ENCODE measurements at places on chromosomes 12 and 14. TPM values are rescaled to one million over a fixed set of nuclear protein-coding genes. Genes with fewer than 3 reads are reported as not detected.
A peak's percentile ranks its signal among the peaks of the same experiment; 100 is the strongest.

DNA sequence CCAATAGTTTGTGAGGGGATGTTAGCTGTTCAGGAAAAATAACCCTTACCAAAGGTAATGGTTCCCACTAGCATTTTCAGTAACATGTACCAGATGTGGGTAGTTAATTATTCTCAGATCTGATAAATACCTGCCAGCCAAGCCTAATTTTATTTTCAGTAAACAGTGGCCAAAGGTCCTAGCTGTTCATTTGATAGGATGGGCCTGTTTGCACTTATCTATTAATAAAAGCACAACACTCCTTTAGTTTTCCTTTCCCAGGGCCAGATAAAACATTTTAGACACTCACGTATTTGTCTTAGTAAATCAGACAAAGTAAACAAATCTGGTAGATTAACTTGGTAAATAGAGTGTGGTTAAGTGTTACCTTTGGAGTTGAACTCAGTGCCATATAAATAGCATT lies 345.1 kb downstream of the RAD51B start:
- DNase-seq, result no peak

PAWR gene
- total RNA-seq, result 78.5 TPM

GRCh38 chr12:49091056-49091835 lies 3.4 kb downstream of the DHH start:
- DNase-seq, result peak; percentile 55

PARPBP gene
- total RNA-seq, result 6.5 TPM

GRCh38 chr12:63955831-63956666 lies 111.5 kb downstream of the SRGAP1 start:
- peak; percentile 59 for DNase-seq

DNA sequence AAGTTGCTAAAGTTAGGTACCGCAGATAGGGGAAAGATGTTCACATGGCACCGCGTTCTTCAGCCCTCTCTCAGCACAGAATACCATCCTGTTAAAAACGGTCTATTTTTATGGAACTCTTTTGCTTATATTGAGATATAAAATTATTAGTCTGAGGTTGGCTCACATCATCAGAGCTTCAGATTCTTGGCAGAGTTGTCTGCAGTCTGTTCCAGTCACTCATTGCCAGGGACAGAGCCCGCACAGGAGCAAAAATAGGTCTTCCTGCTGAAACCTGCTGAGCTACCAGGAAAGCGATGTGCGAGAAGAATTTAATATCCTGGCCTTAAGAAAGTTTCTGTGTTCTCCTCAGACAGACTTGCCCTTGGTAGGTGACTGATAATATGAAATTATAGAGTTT lies 249.8 kb downstream of the VRK1 start:
- DNase-seq, result no peak

DNA sequence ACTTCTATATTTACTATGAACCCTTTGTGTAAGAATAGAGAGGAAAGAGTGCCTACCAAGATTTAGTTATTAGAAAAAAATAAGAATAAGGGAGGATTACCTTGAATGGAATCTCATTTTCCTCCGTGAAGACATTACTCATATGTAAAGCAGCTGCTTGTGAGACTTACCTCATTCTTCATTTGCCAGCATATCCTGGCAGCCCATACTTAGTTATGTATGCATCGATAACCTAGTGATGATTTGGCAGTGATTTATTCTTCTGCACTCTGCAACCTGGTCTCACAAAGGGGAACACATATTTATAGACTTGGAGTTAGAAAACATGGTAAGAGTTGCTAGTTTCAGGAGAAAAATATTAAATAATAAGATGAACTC lies 56.8 kb downstream of the LRFN5 start:
- DNase-seq, result no peak

GRCh38 chr12:54036620-54037359 lies 3.9 kb downstream of the HOXC5 start:
- DNase-seq, result peak; percentile 98

DNA sequence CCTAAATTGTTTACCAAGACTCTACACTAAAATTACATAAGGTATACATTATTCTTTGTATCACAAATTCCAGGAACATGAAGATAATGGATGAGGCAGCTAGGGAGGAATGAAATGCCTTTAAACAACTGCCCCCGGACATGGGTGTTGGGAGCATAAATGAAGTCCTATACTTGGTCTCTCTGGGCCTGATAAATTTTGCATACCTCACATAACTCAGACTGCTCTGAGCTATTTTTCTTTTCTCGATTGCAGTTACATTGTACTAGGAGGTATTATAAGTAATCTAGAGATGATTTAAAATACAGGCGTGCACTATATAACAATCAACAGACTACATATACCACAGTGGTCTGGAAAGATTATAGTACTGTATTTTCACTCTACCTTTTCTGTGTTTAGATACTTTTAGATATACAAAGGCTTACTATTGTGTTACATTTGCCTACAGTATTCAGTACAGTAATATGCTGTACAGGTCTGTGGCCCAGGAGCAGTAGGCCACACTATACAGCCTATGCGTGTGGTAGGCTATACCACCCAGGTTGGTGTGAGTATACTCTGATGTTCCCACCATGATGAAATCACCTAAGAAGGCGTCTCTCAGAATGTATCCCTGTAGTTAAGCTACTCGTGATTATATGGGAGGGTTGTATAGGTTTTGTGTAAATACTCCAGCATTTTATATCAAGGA lies 14.3 kb downstream of the FNTB start:
- no peak for DNase-seq

RPL36AL gene
- 192 TPM for total RNA-seq

GRCh38 chr12:113292091-113292490 lies 42.8 kb downstream of the SLC8B1 start:
- peak; percentile 95 for DNase-seq

Measured in osteoblast (primary cell).